ENCODE measurements at places on chromosomes 3 and 15. TPM values are rescaled to one million over a fixed set of nuclear protein-coding genes. Genes with fewer than 3 reads are reported as not detected.
A peak's percentile ranks its signal among the peaks of the same experiment; 100 is the strongest.

DNA sequence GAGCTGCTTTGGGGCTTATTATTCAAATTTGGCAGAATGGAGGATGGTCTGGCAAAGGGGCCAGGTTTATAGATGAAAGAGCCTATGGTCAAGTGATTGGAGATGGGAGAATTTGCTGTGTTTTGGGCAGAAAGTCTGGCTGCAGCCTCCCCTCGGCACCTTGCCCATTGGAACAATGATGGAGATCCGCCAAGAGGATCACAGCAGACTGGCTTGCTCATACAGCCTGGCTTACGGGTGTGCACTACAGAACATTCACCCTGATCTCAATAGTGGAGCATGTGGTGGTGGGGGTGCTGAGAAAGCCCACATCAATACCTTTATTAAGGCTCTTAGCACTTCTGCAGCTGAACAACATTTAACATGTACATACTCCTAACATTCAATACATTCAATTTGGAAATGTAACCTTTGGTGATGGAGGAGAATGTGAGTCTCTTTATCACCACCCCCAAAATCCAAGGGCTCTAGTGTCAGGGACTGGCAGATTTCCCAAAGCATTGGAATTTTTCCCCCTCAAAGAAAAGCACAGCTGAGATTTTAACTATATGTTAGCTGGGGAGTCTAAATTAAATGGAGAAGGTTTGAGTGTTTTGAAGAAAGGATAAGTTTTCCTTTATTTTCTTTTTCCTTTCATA lies 118.4 kb upstream of the TMC3 start:
- peak; percentile 6 for DNase-seq

DNA sequence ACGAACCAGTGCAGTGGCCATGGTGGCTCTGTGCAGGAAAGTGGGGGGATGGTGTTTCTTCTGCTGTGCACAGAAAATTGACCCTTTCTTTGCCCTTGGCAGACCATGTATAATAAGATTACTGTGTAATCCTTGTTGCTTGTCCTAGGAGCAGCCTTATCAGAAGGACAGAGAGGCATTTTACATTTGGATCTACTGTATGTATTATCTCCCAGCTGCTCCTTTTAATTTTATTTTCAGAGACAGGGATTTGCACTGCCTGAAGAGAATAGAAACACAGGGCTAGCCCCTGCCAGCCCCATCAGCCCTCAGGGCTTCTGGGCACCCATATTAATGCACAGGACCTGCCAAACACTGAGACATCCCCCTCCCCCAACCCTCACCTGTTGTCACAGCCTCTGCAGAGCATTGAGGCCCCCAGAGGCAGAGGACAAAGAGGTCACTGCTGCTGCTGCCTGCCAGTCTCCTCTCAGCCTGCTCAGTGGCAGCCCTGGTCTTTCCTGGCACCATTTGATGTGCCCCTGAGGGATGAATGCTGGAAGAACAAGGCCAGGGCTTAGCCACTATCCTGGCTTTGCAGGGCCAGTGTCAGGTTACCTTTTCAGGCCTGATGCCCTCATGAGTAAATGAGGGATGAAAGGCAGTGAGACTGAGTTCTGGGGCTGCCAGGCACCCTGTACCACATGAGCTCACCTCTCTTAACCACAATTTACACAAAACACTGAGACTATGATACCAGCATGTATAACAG lies 533.4 kb downstream of the NTRK3 start:
- DNase-seq: no peak

DNA sequence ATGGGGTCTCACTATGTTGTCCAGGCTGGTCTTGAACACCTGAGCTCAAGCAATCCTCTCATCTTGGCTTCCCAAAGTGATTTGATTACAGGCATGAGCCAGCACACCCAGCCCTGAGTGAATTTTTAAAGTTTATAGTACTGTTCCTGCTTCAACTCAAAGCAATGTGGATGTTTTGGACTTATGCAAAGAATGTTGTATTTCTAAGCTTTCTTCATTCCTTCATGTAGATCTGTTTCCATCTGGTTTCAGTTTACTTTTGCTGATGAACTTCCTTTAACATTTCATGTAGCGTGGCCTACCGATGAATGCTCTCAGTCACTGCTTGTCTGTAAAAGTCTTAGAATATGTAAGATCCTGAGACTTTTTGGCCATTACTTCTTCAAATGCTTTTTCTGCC lies 23.2 kb downstream of the NRG4 start:
- peak; percentile 66 for DNase-seq

GRCh38 chr15:92290359-92290992 lies 103.2 kb upstream of the ST8SIA2 start:
- DNase-seq: no peak

HTR3E gene
- total RNA-seq: not detected

DNA sequence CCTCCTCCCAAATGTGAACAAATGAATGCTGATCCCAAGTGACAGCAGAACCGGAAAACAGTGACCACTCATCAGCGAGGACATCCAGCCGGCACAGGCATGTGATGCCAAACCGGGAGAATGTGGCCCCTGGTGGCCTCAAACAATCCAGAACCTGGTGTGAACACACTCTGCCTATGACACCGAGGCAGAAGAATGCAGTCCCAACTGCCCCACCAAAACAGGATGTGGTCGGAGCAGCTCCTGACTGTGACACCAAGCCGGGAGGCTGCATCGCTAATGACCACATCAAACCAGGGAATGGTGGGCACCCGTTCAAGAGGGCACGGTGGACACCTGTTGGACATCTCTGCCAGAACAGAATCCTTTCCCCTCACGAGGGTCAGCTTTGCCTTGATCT lies 15.4 kb downstream of the SCN5A start:
- DNase-seq: peak; percentile 11

CCK gene
- not detected for total RNA-seq

ROBO2 gene
- total RNA-seq: 6.1 TPM

DNA sequence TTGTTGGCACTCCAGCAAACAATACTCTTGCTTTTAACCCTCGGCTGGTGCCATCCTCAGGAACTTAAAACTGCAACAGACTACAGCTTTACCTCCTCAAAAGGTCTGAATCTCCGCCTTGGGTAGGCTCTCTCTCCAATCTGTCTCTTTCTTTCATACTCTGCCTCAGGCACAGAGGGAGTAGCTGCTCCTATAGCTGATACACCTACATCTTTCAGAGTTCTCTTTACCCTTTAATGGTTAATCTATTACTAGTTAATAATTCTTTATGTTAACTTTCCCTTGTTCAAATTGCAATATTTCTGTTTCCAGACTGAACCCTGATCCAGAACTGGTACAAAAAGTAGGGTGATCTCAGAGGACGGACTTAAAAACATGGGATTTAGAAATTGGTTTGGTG lies 66.2 kb downstream of the MAP4 start:
- DNase-seq: no peak

CSK gene
- 32.2 TPM for total RNA-seq

- DNase-seq: no peak
Measured at GRCh38 chr3:25478964-25479726, 51.1 kb downstream of the RARB start.

DNA sequence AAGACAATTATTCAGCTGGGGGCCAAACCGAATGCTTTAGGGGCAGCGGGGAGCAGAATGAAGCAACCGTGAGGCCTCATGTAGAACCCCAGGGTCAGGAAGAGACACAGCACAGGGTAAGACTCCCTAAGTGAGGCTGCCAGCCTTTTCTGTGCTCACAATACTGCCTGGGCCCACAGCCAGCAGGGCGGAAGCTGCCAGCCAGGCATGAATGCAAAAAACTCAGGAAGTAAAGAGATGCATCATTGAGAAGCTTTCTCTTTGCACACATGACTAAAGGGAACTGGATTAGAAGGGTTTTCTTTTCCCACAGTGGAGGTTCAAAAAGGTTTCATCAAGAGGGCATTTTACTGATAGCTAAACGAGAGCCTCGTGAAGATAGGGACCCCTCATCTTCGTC lies 33.3 kb downstream of the CA12 start:
- DNase-seq: peak; percentile 43

Data from fibroblast of villous mesenchyme (primary cell).